ENCODE measurements at places on chromosomes 2 and 18.
A peak's percentile ranks its signal among the peaks of the same experiment; 100 is the strongest.

DNA sequence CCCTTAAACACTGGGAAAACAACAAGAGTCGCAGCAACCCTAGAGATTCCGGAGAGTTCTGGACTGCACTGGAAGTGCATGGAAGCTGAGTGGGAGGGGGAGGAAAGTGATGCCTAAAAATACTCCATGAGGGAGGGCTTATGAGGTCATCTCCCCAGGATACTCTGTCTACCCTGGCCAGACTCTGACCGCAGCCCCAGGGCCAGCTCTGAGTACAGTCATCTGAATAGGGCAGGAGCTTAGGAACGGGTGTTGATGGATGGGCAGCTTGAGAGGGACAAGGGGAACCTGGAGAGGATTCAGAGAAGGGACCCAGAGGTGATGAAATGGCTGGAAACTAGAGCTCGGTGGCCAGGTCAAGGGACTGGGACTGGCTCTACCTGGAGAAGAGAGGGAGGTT, 79.3 kb upstream of the IGFBP5 start:
- DNase-seq, result no peak

DNA sequence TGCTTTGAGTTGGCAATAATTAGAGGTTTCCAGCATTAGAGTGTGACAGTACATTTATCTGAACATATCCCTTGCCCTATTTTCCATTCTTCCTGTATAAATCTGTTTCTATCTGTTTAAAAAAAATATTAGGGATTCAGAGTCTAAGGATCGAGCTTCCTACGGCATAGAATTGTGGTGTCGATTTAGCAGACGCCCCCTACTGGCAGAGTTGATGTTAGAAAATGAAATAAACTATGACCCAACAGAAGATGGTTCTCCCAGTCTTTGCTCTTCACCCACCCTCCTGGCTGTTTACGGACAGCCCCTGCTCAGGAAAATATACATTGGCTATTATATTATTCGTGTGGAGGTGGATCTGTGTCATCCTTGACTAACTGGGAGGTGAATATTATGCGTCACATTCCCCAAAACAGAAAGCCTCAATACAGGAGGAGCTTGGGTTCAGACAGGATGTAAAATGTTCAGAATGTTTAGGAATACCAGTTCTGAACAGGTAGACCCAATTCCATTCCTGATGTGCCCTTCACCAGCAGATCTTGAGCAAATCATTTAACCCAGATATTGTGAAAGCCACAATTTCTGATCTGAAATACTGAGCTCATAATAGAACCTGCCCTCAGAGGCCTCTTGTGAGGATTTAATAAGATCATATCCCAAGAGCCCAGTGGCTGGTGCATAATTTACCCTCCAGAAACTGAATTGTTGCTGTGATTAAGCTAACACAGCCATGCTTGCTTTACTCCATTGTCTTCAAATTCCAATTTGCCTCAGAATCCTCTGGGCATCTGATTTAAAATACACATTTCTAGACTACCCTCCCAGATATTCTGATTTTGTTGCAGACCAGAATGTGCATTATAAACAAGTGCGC, 10.8 kb upstream of the ERMN start:
- DNase-seq, result peak; percentile 56

DNA sequence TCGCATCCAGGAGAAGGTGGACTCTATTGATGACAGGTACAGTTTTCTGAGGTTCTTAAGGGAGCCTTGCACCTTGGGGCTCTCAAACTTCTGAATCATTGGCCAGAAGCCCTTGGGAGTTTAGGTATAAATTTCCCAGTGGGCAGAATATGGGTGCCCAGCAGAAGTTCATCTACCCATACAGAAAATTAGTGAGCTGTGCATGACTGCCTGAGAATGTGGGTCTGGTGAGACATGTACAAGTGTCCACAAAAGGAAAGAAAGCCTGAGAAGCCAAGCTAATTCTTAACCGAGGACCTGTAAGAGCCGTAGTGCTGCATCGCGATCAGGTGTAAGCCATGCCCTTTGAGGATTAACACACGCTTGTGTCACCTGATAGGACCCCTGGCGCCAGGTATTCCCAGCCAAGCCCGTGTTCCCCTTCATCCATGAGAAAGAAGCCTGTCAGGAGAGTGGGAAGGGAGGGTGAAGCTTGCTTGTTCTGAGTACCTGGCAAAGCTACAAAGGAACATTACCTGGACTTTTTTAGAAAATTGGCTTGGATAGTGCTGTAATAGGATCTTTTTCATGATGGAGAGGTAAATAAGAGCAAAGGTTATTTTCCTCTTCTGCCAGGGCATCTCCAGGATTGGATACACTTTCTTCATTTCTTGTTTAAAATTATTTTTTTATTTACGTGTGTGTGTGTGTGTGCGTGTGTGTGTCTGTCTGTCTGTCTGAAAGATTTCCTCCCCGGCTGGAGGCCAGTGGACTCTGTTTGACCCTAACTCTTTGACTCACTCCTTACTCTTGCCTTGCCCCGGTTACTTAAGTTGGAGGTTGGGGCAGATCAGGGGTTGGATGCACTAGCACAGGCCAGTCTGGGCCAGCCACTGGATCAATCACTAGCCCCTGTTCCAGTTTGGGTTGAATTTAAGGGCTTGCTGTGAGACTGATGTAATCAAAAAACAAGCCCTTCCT, 90.4 kb upstream of the EML6 start:
- no peak for DNase-seq

DNA sequence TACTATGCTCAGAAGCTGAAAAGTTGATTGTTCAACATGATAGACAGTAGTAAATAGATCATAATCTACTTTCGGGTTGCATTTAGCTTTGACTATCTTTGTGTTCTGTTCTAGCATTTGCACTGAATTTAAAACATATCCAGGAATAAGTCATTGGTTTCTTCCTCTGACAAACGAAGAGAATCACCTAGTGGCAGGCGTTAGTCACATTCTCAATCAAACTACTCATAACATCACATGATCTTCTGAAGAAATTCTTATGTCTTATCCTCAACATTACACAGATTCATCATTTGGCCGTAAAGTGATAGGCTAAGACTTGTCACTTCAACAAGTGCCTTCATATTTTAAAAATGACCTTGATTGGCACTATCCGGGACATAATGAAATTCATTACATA, 63.6 kb upstream of the TTC21B start:
- DNase-seq, result no peak

DNA sequence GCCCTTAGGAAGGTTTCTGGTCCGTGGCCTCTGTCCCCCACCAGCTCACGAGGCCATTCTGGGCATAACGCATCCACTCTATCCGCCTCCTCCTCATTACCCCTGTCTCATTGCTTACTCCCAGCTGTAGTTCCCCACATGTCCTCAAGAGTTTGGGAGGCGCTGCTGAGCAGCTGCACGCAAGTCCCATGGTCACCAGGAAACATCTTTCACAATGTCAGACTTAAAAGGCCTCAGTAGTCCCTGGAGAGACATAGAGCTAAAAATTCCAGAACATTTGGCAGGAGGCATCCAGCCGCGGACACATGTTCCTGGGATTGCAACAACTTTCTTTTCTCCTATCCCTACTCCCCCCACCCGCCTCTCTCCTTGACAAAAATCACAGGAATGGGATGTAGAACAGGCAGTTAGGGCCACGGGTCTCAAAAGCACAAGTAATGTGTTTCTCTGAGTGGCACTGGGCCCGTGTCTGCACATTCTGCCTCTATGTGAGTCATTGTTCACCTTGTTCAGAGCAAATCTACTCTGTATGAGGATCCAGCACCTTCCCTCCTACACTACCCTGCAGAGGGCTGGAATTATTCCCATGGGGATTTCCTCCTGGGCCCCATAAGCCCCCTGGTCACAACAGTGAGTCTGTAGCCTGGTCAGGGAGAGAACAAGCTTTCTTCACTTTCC, 8.1 kb downstream of the LBH start:
- peak; percentile 73 for DNase-seq

- DNase-seq, result no peak
These were observed 191.0 kb upstream of the TCF4 start for GRCh38 chr18:55778788-55779690.

GRCh38 chr2:98936353-98937351, 627 bp upstream of the CRACDL start:
- DNase-seq, result peak; percentile 34

GRCh38 chr2:3334392-3335345, 42.9 kb downstream of the EIPR1 start:
- DNase-seq, result no peak

- no peak for DNase-seq
These were observed 37.9 kb upstream of the PPP1CB start for GRCh38 chr2:28713577-28714298.

GRCh38 chr18:24344509-24344908, 53.1 kb downstream of the OSBPL1A start:
- no peak for DNase-seq

Data from stimulated activated CD4-positive, alpha-beta T cell treated with anti-CD3 and anti-CD28 coated beads, Interleukin-4, amount 100 ng/mL, for 24 hours (primary cell).